ENCODE measurements at places on chromosomes 2 and 18.

DNA sequence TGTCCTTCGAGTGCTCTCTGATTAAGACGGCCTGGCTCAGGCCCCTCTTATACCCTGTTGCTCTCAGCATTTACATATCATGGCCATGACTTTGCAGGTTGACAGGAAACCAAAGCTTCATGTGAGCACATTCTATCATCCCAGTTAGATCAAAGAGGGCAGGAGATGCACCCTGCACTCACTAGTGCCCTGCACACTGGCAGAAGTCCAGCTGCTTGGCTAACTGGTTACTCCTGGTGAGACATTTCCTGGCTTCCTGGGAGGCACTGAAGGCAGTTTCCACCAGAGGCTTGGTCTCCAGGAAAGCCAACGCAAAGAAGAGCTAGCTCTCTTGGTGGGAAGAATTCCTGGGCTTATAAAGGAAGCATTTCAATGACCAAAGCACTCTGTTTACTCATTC lies 66.3 kb downstream of the LIPG start:
- no peak for DNase-seq

DNA sequence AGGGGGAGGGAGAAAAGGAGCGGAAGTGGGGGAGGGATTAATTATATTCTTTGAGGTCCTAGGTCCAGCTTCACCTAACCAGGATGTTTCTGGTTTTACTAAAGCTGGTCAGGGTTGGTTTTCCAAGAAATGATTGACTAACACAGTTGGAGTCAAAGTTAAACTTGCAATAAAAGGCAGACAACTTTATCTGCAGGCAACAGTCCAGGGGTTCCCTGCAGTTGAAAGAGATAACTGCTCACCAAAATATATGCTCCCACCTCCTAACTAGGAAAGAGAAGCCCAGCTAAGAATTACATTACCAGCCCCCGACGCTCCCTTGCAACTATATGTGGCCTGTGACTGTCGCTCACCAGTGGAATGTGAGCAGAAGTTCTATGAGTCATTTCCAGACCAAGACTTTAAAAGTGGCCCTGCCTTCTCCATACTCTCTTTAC lies 140.0 kb upstream of the PKDCC start:
- DNase-seq: no peak

DNA sequence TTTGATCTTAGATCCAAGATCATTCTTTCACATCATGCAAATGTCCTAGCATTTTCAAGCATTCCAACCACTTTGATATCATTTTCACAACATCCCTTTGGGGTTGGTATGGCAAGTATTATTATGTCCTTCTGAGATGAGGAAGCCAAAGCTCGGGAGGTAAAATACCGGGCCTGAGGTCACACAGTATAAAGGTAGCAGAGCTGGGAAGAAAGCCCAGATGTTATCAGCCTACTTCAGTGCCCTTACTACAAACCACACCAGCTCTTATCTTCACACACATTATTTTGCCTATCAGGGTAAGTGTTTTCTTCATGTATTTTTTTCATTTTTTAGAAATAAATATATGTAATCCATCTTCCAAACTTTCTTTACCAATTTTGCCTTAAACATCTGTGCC lies 4.2 kb upstream of the B4GALT6 start:
- no peak for DNase-seq

DNA sequence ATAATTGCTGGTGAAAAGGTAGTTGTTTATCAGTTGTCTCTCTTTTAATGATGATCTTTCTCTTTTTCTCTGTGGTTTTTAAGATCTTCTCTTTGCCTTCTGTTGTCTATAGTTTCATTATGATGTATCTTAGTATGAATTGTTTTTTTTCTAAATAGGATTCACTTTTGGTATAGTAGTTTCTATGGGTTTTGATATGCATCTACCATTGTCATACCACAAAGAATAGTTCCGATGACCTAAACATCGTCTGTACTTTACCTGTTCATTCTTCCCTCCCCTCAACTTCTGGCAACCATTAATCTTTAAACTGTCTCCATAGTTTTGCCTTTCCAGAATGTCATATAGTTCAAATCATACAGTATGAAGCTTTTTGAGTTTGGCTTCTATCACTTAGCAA lies 19.6 kb downstream of the RDH14 start:
- no peak for DNase-seq

DNA sequence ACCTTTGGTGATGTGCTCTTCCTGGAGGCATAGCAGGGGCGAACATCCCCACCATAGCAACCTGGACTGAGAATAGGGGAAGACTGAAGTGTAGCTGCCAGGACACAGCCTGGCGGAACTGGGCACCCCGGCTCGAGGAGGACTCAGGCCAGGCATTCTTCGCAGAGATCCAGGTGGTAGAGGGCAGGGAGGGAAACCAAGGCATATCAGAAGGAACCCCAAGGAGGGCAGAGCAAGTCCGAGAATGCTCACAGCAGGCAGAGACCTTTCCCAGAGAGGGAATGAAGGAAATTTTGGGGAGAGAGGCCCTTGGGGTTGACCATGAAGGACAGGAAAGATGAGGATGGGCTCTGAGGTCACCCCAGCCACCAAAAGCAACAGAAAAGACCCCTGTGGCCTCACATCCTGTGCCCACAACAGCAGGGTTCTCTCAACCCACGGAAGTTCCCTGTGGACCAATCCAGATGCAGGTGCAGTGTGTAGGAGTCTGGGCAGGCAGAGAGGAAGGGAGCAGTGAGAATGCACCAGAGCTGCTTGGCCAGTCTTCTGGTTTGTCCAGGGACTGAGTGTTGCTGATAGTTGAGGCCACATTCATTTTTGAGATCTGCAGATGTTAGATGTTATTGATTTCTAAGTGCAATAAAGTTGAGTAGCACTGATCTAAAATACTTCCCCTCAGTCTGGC lies 136.9 kb downstream of the PXDN start:
- no peak for DNase-seq

DNA sequence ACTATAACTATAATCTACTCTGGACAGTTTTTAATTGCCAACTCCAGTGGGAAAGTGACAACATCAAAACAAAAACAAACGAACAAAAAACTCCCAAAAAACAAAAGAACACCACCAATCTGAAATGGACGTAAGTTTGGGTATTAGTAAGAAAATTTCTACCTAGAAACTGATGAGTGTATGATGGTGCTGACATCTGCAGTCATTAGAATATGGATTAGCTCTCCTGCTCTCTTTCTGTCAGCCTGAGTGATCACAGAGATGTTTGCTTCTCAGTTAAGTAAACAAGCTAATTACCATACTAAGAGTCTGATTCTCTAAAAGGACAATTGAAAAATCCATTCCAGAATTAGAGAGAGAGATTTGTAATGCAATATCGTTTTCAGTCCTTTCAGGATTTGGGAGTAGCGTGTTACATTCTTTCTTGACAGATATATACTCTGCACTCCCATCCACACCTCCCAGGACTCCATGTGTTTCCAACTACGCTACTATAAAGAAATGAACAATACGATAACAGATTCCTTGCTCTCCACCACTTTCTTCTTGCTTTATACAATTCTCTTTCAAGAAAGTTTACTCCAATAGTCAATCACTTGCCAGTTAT lies 1347.4 kb upstream of the PIK3C3 start:
- no peak for DNase-seq

DNA sequence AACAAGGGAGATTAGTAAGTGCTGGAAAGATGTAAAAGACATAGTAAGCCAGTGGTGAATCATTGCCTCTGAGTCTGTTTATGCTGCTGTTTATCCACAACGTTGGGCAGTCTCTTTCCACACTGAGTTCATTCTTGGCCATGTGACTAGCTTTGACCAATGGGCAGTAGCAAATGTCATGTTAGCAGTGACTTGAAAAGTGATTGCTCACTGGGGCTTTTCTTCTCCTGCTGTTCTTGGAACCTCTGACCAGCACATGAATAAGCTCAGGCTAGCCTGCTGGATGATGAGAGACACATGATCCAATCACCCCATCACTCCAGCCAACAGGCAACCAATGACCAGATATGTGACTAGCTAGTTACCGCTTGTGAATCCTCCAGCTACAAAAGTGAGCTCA lies 360.4 kb downstream of the SLC4A3 start:
- DNase-seq: no peak

DNA sequence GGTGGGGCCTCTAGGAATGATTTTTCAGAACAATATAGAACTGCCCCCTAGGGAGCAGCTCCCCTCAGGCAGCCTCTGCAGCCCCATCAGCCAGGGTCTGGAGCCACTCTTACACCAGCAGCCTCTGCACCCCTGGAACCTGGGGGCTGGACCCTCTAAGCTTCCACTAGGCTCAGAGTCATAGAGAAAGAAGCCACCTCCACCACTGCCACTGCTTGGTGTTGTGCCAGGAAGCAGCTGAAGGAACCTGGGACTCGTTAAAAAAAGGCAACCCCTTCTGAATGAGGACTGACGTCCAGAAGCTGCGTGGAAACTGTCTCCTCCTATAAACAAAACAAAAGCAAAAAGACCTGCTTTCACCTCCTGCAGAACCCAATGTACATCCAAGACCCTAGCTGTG lies 98.1 kb upstream of the HS6ST1 start:
- no peak for DNase-seq

DNA sequence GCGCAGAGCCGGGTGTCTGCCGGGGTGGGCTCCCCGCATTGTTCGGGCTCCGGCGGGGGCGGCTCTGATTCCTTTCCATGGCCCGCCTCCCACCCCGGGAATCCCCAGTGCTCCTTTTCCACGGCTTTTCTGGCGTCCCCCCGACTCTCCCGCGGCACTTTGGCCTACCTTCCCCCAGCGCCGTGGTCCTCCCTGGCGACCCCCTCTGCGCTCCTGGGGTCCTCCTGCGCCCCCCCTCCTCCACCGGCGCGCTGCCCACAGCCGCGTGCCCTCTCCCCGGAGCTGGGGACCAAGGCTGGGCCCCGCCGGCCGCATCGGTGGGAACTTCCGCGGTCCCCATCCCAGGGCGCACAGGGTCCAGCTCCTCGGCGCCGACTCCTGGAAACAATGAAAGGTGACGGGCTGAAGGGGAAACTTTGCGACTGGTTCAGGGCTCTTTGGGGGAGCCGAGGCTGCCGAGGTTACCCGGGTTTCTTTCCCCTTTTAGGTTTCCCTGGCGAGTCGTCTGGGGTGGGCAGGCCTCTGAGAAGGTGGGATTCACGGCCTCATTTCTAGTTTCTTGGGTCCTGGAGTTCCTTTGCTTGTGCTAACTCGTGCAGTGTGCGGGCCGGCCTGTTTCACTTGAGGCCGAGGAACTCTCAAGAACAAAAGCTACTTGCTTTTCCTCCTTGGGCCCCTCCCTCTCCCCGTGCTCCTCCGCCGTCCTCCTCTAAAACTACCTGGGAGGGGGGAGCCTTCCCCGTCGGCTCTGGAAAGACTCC lies 2.2 kb downstream of the TGIF1 start:
- peak; percentile 42 for DNase-seq

- peak; percentile 45 for DNase-seq
Observed at GRCh38 chr2:9627310-9627709, 3.5 kb downstream of the YWHAQ start.

DNA sequence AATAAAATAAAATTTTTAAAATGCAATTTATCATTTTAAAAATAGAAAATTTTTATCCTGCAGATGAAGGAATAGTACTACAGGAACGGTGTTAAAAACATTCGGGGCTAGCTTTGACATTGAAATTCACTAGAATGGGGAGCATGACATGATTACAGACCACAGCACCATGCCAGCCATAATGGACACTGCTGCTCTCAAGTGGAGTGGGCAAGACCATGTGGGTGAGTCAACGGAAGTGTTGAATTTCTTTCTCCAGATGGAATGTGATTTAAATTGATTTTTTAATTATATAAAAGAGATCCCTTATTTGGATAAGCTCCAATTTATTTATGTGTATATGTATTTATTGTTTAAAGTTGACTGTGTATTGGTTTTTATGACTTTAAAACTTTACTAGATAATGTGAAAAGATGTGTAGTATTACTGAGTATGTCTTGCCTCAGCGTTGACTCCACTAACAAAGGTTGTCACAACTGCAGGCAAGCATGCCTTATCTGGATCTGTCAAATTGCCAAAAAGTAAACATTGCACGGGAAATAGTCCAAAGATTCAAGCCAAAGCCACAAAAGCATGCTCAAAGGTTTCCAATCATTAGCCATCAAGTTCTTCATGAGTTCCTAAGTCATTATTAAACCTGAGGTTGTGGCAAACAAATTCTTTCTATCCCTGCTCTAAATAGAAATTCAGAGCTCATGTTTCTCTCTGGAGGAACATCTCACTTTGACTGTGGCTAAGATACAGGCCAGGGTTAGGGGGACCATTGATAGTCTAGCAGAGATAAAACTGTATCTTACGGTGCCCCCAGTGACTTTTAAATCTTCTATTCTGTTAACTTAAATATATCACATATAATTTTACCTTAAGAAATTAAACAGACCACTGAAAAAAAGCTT lies 536.9 kb downstream of the TMX3 start:
- DNase-seq: no peak

DNA sequence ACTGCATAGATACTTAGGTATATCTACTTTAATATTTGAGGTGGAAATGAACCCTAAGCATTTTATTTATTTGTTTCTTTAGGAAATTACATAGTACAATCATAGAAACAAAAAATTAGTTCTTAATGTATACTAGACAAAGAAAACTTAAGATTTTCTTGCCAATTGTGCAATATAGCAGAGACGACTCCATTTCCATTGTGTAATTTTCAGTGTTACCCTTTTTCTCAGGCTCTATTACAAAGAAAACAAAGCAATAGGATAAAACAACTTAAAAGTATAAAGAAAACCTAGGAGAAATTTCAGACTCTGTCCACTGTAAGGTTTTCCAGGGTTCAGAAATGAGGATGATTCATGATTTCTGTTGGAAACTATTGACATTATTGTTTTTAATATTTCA lies 89.0 kb upstream of the SERTAD2 start:
- DNase-seq: no peak

GRCh38 chr2:179824961-179825360 lies 36.5 kb downstream of the ZNF385B start:
- no peak for DNase-seq

Measured in CD4-positive, alpha-beta T cell treated with Interleukin-12 subunit alpha and Interleukin-12 subunit beta, for 1 hour (primary cell).